ENCODE measurements at places on chromosomes 12 and 14.

DNA sequence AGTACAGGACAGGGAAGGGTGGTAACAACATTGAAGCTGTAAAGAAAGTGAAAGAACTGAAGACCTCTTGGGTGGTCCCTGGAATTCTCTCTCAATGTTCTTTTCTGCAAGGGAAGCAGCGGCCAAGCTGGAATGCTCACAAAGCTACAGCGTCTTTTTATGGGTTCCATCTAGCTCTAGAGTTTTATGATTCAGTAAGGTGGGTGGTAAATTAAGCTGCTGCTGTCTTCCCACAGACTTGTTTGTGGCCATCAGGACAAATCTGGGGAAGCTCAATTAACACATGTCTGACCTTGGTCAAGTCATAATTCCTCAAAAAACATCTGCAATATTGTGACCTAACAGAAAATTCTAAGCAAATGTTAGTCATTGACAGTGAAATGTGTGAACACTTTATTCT lies 139.1 kb downstream of the MED13L start:
- DNase-seq: no peak

- peak; percentile 57 for DNase-seq
Observed at GRCh38 chr14:68862954-68863594, 70.2 kb upstream of the ZFP36L1 start.

- DNase-seq: no peak
Observed at GRCh38 chr14:95290871-95291431, 28.8 kb downstream of the CLMN start.

DNA sequence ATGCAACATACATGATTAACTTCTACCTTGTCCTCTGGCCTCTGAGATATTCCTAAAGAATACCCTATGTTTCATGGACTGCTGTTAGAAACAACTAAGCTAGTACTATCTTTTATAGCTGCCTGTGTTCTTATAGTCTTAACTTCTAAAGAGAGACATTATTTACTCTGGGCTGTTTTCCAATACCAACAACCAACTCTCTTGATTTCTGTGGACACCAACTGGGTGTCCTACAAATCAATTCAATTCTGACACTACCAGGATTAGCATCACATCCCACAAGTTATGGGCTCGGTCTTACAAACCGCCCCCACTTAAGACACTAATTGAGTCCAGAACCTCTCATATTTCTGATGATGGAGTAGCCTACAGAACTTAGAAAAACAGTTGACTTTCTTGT lies 8.3 kb downstream of the XPOT start:
- DNase-seq: no peak

DNA sequence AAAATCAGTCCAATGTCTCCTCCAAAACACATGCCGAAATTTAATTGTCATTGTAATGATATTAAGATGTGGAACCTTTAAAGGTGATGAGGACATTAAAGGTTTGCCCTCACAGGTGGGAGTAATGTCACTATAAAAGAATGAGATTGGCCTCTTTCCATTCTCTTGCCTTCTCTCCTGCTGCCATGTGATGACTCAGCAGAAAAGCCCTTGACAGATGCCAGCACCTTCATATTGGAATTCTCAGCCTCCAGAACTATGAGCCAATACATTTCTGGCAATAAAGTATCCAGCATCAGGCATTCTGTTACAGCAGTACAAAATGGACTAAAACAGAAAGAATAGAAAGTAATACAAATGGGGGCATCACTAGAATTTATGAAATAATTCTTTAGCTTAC lies 609.7 kb downstream of the SLC16A7 start:
- DNase-seq: no peak

GRCh38 chr14:71451501-71451900 lies 480.7 kb upstream of the RGS6 start:
- DNase-seq: no peak

- DNase-seq: no peak
Observed at GRCh38 chr12:6201826-6202225, 1.6 kb downstream of the CD9 start.
